ENCODE measurements at places on chromosomes 3 and 15. TPM values are rescaled to one million over a fixed set of nuclear protein-coding genes. Genes with fewer than 3 reads are reported as not detected.

DNA sequence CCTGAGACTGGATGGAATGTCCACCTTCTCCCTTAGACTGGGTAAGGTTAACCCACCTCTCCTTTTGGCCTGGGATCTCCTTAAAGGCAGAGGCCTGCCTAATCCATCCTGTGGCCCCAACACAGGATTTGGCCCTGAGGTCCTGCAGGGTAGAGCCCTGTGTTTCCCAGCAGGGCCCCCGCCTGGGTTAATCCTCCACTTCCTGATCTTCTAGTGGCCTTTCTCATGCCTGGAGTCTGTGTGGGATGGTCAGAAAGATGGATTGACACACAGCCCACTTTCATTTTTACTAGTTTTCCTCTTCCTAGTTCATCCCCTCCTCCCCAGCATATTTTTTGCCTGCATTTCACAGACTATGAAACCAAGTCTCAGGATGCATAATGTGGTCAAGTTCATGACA, 48.9 kb upstream of the SLC6A6 start:
- H3K36me3 ChIP-seq: no peaks in the 10 kb centered on the region
- H3K27me3 ChIP-seq: no peaks in the 10 kb centered on the region
- H3K4me1 ChIP-seq: no peaks in the 10 kb centered on the region
- no peak for DNase-seq

- no peaks in the 10 kb centered on the region for H3K36me3 ChIP-seq
- H3K27ac ChIP-seq: no peak overlapping the region
- no peak for DNase-seq
- no peak overlapping the region for H3K4me3 ChIP-seq
- no peaks in the 10 kb centered on the region for H3K27me3 ChIP-seq
These were observed 157.9 kb downstream of the FHIT start for GRCh38 chr3:61093364-61093763.

TTC21A gene
- 13.2 TPM for total RNA-seq

DNA sequence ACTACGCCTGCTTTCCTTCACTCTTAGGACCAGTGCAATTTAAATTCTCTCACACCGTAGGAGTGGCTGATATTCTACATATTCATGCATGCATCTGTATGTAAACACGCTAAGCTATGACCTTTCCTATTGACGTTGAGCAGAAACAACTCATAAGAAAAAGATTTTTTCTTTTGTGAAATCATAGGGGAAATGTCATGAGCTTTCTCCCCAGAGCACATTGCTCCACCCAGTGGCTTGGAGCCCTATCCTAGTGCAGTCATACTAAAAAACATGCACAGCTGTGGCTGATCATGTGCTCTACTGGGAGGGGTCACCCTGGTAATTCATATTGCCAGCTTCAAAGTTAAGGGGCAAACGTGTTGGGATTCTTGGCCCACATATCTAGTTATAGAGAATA, 1.8 kb upstream of the MESD start:
- DNase-seq: no peak
- no peak overlapping the region for H3K4me3 ChIP-seq
- H3K36me3 ChIP-seq: no peaks in the 10 kb centered on the region

- peak; percentile 85 for DNase-seq
- H3K36me3 ChIP-seq: no peaks in the 10 kb centered on the region
- H3K4me3 ChIP-seq: peak within 1 kb of the TSS; percentile 55
These were observed at the start of gene CTDSPL for GRCh38 chr3:37861620-37862041. Gene CTDSPL (plus strand): TSS chr3:37861880. CDS start chr3:37862200, 320 bp downstream.

- no peaks in the 10 kb centered on the region for H3K4me1 ChIP-seq
- H3K4me3 ChIP-seq: no peak overlapping the region
- no peaks in the 10 kb centered on the region for H3K27me3 ChIP-seq
- DNase-seq: no peak
- H3K36me3 ChIP-seq: no peaks in the 10 kb centered on the region
These were observed 26.3 kb downstream of the CDIN1 start for GRCh38 chr15:36605604-36606263.

GRCh38 chr3:29239376-29239775, 41.5 kb upstream of the RBMS3 start:
- H3K27me3 ChIP-seq: no peaks in the 10 kb centered on the region
- H3K4me1 ChIP-seq: no peaks in the 10 kb centered on the region
- H3K4me3 ChIP-seq: no peak overlapping the region
- no peaks in the 10 kb centered on the region for H3K36me3 ChIP-seq
- no peak for DNase-seq
- no peak overlapping the region for H3K27ac ChIP-seq

DNA sequence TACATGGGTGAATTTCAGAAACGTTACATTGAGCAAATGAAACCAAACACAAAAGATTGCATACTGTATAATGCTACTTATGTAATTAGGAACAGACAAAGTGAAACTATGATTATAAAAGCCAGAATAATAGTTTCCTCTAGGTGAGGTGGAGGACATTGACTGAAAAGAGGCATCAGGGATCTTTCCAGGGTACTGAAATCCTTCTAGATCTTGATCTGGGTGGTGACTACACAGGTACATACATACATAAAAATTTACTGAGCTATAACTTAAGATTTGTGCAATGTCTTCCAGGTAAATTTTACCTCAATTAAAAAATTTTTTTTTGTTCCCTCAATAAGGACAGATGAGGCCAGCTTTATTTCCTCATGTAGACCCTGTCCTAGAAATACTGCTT, 665.6 kb upstream of the UBE2E2 start:
- DNase-seq: no peak
- no peaks in the 10 kb centered on the region for H3K27me3 ChIP-seq
- no peaks in the 10 kb centered on the region for H3K4me1 ChIP-seq
- H3K27ac ChIP-seq: no peak overlapping the region
- no peaks in the 10 kb centered on the region for H3K36me3 ChIP-seq

DPPA4 gene
- 4.2 TPM for total RNA-seq

DNA sequence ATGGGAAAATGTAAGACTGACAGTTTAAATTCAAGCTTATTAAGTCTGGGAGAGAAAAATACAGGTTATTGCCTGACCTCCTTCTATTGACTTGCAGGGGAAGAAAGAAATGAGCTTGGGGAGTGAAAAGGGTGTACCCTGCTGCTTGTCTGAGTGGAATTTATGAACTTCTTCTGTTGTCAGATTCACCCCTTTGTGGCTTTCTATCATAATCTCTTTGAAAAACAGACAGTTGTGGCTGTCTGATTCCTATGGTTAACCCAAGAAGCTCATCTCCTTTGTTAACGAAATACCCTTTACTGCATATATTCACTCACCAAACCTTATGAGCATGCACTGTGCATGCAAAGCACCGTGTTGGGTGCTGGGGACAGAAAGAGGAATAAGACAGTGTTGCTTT, 22.5 kb downstream of the GPD1L start:
- H3K27ac ChIP-seq: no peak overlapping the region
- no peaks in the 10 kb centered on the region for H3K4me1 ChIP-seq
- H3K4me3 ChIP-seq: no peak overlapping the region
- no peak for DNase-seq
- no peaks in the 10 kb centered on the region for H3K27me3 ChIP-seq
- peaks cover 10% of the 10 kb centered on the region for H3K36me3 ChIP-seq

BNC1 gene
- total RNA-seq: not detected

GOLGA8O gene
- total RNA-seq: 2.0 TPM

- no peak overlapping the region for H3K4me3 ChIP-seq
- DNase-seq: no peak
- no peaks in the 10 kb centered on the region for H3K36me3 ChIP-seq
- H3K4me1 ChIP-seq: no peaks in the 10 kb centered on the region
- peaks cover 8% of the 10 kb centered on the region for H3K27me3 ChIP-seq
- H3K27ac ChIP-seq: no peak overlapping the region
These were observed 117.3 kb downstream of the RPL22L1 start for GRCh38 chr3:170752571-170753155.

- no peak for DNase-seq
- no peak overlapping the region for H3K27ac ChIP-seq
- no peak overlapping the region for H3K4me3 ChIP-seq
- no peaks in the 10 kb centered on the region for H3K27me3 ChIP-seq
- no peaks in the 10 kb centered on the region for H3K4me1 ChIP-seq
These were observed 990.9 kb downstream of the PLOD2 start for GRCh38 chr3:145170121-145170520.

- no peaks in the 10 kb centered on the region for H3K4me1 ChIP-seq
- no peaks in the 10 kb centered on the region for H3K27me3 ChIP-seq
- no peak overlapping the region for H3K27ac ChIP-seq
These were observed 183.8 kb upstream of the IL12A start for GRCh38 chr3:159804726-159805410.

All from spleen (tissue), 13 donors.